Vagina (tissue), 2 donors: ENCODE measurements at places on chromosomes 7 and 10. TPM values are rescaled to one million over a fixed set of nuclear protein-coding genes. Genes with fewer than 3 reads are reported as not detected.

- no peak for DNase-seq
Observed at GRCh38 chr10:45649296-45649695, 23.3 kb downstream of the ZFAND4 start.

- no peak for DNase-seq
Observed at GRCh38 chr7:157664034-157664433, 327.2 kb downstream of the DNAJB6 start.

GRCh38 chr7:140722254-140722653 is 25.7 kb downstream of the NDUFB2 start:
- DNase-seq = no peak

- no peak for DNase-seq
Observed at GRCh38 chr7:76409537-76409936, at the start of gene SSC4D. Gene SSC4D, minus strand, starts transcription at chr7:76409697. Its CDS starts 5,258 bp downstream, at chr7:76404439.

DNA sequence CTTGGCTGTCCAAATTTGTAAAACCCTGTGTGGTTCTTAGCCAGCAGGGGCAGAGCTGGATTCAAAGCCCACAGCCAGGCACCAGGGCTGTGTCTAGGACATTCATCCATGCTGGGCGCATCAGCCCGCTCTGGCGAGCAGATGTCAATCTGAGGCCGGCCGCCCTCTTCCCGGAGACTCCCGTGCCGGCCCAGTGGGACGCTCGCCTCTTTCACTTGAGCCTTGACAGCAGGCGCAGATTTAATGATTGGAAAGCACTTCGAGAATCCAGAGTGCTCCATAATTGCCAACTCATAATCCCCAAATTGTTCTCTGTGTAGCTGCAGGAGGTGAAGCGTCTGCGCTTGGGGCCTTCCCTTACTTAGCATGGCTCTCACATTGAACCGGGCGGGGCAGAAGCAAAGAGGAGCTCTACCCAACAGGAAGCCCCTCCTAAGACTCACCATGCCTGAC is 36.7 kb downstream of the SLIT1 start:
- DNase-seq = no peak

DNA sequence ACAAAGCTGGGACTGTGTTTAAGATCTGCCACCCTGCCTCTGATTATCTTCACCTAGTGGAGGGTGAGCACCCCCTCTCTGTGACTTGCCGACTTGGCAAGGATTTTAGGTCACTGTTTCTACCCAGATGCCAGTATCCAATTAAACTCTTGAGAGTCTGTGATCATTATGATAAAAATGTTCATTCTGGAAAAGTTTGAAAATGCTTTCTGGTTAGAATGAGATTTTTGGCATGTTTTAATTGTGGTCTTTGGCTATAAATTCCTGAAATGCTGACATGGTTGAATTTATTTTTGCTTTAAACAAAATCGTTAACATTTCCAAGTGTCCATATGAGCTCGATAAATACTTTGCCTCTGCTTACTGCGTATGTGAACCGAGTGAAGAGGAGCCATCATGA is 221.4 kb downstream of the BICC1 start:
- DNase-seq = no peak

DNA sequence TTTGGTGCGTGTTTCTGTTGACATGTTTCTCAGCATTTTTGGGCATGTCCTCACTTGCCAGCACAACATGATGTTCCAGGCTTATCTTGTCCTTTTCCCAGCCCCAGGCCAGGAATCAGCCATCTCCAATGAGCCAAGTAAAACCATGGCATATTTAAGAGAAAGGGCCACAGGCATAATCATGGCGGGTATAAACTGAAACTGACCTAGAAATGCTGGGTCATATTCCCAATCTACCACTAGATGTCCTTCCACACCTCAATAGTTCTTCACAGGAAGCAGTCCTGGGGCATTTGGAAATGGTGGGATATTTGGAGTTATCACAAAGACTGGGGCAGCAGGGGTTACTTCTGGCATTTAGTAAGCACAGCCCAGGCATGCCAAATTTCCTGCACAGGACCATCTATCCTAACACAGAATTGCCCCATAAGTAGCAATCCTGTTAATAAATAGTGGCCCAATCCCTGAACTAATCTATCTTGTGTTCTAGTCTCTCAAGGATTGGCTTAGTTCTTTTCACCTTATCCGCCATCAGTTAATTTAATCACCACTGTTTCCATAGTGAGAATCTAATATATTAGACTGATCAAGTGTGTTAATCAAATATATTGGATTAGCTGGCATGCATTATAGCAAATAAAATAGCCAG is 101.6 kb downstream of the NPSR1 start:
- no peak for DNase-seq

GRCh38 chr7:151123822-151124464 is 37.7 kb downstream of the AGAP3 start:
- DNase-seq = no peak

- DNase-seq = no peak
Observed at GRCh38 chr10:132565516-132566209, 28.1 kb downstream of the INPP5A start.

DNA sequence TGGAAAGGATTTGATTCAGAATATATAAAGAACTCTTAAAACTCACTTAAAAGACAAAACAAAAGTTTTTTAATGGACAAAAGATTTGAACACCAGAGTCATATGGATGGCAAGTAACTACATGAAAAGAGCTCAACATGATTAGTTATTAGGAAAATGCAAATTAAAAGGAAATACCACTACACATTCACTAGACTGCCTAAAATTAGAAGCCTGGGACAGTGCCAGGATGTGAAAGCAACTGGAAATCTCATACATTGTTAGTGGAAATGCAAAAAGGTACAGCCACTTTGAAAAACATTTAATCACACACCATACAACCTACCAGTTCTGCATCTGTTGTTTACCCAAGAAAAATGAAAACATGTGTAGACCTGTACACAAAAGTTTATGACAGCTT is 48.8 kb downstream of the RALA start:
- DNase-seq = no peak

DNA sequence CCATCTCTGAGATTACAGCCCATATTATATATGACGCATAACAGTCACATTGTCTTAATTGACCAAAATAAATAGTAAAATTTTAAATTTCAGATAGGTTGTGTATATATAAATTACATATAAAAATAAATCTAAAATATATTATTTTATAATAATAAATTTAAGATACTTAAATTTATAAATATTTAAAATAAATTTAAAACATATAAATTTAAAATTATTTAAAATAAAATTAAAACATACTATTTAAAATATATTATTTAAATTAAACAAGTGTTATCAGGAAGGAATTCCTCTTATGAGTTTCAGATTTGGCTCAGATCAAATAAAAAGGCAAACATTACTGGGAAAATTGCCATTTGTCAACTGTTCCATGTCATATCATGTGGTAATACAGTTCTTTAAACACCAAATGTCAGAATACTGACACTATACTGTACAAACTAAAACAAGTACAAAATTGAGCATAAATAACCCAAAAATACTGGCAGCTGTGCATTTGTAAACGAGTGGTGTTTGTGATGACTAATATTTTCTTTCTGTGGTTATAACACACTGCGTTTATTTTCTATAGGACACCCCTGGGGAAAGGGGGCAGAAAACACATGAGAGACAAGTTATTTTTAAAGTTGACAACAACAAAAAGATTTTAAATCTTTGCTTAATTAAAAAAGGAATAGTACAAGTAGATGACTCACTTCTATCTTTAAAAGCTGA is 71.3 kb upstream of the DGKB start:
- no peak for DNase-seq

- DNase-seq = no peak
Observed at GRCh38 chr10:17003151-17003550, 126.5 kb downstream of the CUBN start.

DNA sequence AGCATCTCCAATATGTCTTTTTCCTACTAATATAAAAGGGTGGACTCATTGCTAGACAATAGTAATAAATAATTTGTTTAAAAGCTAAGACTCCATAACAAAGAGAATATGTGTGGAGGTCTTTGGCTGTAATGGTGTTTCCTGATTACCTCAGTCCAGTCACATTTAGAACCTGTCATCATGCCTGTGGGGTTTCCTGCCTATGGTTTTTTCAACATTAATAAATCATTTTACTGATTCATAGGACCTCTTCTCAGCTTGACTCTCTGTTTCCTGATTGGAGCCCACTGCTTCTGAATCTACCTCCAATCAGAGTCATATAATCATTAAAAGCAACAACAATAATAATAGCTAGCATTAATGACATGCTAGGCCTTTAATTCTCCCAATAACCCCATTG is 52.4 kb upstream of the GNAI1 start:
- no peak for DNase-seq

- DNase-seq = no peak
Observed at GRCh38 chr7:818031-818699, 14.1 kb upstream of the SUN1 start.

DNA sequence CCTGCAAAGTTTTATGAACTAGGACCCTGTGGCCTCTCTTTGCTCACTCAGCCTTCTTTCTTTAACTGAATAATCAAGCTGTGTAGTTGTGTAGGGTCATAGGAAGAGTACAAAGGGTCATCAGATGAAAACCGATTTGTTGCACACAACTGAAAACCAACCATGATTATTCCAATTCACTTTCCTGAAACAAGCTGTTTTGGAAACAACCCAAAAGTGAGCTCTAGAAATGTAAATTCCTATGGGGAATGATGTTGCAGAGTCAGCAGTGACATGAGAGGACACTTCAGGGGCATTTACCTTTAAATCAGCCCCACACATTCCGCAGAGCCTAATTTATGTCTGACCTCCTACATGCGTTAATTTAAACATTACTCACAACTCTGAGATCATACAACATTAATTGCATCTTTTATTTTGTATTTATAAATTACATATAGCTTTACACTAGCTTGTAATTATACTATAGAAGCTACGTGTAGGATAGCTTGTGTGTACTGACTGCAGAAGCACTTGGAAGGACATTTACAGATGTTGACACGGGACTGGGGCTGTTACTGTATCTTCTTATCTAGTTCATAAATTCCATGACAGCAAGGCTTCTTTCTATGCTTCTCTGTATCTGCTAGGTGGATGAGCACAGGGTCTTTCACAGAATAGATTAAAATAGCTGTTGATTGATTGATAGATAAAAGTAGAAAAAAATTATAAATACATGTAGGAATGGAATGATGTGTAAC is 139.9 kb upstream of the AKR1E2 start:
- no peak for DNase-seq

GRCh38 chr10:121928528-121928884 is 675 bp upstream of the ATE1 start:
- DNase-seq = no peak

DNA sequence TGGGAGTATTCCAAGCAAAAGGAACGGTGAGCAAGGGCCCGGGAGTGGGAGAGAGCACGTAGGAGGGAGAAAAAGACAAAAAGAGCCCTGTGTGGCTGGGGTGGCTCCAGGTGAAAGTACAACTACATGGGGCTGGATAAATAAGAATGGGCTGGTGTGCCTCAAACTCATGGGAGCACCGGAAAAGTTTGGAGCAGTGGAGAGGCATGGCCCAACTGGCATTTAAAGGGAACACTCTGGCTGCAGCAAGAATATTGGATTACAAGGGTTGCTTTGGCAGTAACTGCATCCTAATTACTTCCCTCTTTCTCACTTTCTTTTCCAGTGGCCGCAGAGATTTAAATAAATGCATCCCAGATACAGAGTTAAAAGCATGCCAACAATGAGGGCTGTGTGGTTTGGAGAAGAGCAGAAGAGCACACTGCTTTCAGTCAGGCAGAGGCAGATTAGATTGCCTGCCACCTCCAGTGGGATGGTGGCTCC is 39.1 kb upstream of the HERPUD2 start:
- no peak for DNase-seq

DNA sequence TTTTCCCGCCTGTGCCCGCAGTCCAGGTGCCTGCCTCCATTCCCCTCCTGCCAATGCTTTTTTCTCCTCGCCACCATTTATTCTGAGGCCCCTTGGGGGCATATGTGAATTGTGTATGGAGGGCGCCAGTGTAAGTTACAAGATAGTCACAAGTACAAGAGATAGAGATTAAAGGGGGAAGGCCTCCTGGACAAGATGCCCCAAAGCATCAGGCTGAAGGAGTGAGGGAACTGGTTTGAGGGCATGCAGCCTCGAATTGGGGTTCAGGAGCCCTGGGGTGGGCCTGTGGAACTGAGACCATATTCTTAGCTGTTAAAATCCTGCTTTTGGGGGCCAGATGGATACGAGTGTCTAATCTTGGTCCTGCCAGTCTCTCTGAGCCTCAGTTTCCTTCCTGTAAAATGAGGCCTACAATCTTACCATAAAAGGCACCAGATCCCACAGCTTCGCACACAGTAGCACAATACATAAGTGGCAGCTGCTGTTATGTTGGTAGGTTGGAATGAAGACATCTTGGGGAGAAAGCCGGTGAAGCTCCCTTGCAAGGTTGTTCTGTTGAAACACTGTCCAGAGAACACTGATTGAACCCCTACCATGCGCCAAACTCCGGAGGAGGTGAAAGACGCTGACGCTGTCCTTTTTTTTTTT is 545 bp upstream of the COMTD1 start:
- DNase-seq = no peak

GRCh38 chr7:43645699-43646226 is 62.9 kb downstream of the STK17A start:
- DNase-seq = no peak

DNA sequence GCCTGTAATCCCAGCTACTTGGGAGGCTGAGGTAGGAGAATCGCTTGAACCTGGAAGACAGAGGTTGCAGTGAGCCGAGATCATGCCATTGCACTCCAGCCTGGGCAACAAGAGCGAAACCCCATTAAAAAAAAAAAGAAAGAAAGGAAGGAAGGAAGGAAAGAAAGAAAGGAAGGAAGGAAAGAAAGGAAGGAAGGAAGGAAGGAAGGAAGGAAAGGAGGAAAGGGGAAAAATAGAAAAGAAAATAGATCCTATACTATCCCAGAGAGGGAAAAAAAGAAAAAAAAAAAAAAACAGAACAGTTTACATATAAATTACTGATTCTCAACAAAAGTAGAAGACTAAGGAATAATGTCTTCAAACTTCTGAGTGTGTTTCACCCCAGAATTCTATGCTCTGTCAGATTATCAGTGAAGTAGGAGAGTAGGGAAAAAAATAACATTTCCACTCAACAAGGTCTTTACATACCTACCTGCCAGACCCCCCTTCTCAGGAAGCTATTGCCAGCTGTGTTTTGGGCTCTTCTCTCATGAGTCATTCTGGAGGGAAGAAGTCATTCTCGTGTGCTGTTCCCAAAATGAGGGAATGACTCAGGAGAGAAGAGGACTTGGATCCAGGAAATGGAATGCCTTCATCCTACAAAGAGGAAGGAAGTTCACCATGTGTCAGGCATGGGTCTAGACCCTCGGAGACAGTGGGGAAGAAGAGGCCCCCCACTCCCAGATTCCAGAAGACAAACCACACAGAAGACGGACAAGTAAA is 20.9 kb downstream of the RGS10 start:
- no peak for DNase-seq

- DNase-seq = no peak
Observed at GRCh38 chr10:122021379-122021778, 32.4 kb downstream of the TACC2 start.

- DNase-seq = no peak
Observed at GRCh38 chr10:1153251-1153763, 97.1 kb downstream of the WDR37 start.

- no peak for DNase-seq
Observed at GRCh38 chr10:34537629-34538231, 277.4 kb downstream of the PARD3 start.

The ZNF804B gene
- total RNA-seq = not detected

The CPEB3 gene
- 8.8 TPM for total RNA-seq

The LDB3 gene
- 4.7 TPM for total RNA-seq

The ZNF716 gene
- total RNA-seq = not detected

The GAD2 gene
- total RNA-seq = not detected

The GPR26 gene
- not detected for total RNA-seq

The LRRD1 gene
- total RNA-seq = 0.49 TPM

The SCD gene
- 42.7 TPM for total RNA-seq

The CCDC3 gene
- 12.8 TPM for total RNA-seq

The LUC7L2 gene
- total RNA-seq = 51.8 TPM

The SPDYE1 gene
- total RNA-seq = not detected

The CACNB2 gene
- total RNA-seq = 12.8 TPM

The WNT8B gene
- not detected for total RNA-seq
